ENCODE measurements at places on chromosomes 11 and 22.

GRCh38 chr11:86983021-86983488 lies 27.9 kb upstream of the FZD4 start:
- no peak for DNase-seq

- DNase-seq, result no peak
Observed at GRCh38 chr11:62575156-62575555, 1.5 kb upstream of the EEF1G start.

GRCh38 chr11:118633319-118633690 lies 25.9 kb downstream of the PHLDB1 start:
- DNase-seq, result no peak

- no peak for DNase-seq
Observed at GRCh38 chr11:113859665-113860064, 15.7 kb downstream of the USP28 start.

DNA sequence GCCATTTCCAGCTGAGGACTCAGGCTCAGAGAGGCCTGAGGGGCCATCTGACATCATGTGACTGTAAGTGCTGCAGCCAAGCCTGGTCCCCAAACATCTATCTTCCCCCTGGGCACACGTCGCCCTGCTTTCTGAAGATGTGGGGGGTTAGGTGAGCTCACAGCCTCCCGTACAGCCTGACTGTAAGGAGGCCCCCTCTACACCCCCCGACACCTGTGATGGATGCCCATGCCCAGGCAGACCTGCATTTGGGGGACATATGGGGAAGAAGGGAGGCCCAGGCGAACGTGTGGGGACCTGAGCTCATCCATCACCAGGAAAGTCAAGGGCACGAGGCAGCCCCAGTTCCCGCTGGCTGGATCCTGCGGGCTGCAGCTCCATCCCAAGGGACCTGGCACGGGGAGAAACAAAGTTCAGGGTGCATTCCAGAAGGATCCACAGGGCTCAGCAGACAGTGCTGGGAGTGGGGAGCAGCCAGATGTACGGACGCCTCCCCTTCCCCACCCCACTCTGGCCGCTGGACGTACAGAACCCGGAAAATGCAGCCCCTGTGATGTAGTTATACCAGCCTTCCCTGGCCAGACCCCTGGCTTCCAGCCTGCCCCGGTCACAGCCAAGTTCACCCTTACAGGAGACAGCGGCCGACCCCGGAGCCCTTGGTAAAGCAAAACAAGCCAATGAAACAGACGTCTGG lies 1431.4 kb downstream of the BRD1 start:
- no peak for DNase-seq

DNA sequence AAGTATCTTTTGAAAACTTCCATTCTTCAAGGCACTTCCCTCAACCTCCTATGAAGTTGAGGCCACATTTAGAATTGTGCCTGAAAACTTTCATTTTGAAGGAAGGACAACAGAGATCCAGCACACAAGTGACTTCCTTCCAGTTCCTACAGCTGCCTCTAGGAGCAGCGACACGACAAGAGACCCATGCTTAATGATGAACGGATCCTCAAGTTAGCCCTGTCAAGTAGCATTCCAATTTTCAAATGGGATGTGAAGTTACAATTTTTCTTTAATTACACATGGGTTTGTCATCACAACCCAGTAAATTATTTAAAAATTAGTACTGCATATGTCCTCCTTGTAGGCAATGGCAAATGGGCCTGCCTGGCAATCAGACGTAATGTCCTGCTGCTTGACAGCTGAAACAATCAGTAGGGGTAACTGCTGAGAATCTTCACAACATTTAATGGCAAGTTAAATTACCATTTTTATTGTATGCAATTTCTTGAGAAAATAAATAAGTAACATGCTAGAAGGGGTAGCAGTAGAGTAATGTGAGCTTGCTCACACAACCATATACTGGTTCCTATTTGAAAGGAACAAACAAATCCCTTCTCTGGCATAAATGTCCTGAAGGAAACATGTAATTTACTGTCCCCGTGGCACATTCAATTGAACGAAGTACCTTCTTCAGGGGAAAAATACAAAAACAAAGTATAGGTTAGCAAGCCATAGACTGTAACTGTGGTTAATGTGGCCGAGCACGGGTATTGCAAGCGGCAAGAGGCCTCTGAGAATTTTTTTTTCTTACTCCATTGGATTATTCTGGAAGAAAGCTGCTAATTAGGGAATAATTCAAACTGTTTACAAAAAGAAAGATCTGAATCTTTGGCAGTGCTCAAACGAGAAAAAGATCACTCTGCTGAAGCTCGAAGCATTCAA lies 288.3 kb downstream of the CADM1 start:
- no peak for DNase-seq

DNA sequence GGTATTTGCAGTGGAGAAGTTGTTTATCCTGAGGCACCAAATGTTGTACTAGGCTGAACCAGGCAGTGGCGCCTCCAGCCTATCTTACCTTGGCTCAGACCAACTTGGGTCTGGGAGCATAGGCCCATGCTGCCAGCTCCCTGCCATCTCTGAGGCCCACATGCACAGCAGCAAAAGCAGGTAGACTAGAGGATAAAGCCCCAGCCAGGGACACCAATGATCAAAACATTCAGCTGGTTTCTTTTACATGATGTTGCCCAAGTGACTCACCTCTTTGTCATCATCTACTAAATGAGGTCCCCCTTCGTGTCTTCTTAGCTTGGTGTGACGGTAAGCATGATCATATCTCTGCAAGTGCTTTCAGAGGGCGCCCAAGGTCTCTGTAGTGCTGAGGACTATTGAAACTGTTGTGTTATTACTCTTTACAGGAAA lies 112.1 kb upstream of the DRD2 start:
- DNase-seq, result no peak

GRCh38 chr11:78594814-78595213 lies 20.1 kb upstream of the NARS2 start:
- no peak for DNase-seq

- no peak for DNase-seq
Observed at GRCh38 chr11:111845276-111846028, 25.9 kb downstream of the ALG9 start.

DNA sequence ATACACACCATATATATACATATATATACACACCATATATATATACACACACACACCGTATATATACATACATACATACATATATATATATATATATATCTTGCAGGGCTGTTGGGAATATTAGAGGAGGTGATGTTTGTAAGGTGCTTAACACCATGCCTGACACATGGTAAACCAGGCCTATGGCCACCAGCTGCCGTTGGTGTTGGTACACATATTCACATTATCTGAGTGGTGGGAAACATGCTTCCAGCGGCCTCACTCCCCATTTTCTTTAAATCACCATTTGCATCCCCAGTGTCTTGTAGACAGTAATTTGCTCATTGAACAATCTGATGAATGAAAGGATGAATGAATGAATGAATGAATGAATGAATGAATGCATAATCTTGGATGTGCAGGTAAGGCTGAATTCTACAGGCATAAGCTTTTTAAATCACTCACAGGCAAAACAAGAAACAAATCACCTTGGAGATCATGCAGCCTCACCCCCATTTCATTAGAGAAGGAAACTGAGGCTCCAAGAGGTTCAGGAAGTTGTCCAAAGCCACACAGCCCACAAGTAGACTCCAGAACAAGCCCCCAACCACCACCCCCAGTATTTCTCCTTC lies 527.8 kb downstream of the MIAT start:
- no peak for DNase-seq

- DNase-seq, result no peak
Observed at GRCh38 chr11:69086152-69087132, 37.7 kb downstream of the TPCN2 start.

- no peak for DNase-seq
Observed at GRCh38 chr11:124725719-124726105, 14.0 kb upstream of the NRGN start.

DNA sequence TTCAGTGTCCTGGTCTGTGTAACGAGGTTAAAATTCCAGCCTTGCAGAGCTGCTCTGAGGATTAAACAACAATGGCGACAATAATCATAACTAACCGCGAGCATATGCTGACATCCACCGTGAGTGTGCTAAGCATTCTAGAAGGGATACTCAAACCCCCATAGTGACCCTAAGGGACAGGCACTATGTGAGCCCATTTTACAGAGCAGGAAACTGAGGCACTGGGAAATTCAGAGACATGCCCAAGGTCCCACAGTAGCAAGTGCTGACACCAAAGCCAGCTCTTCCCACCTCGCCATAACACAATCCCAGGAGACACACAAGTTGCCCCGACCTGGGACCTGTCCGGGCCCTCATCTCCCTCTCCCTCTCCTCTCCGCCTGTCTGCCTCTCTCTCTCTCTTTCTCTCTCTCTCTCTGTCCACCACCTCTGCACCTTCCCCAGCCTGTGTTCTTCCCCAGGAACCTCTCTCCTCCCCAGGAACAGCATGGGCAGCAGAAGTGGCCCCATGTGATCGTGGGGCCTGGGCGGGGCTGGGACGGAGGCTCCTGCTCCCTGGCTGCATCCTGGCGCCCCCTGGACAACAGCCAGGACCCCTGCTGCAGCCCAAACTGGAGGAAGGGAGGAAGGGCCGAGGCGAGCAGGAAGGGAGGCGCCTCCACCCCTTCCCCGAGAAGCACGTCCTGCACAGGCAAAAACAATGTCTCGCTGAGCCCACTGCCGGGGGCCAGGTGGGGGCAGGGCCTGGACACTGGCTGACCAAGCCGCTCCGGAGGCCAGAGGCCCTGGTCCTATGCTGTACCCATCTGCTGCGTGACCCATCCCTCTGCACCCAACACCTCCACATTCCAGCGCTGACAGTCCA lies 14.8 kb upstream of the MFNG start:
- no peak for DNase-seq

DNA sequence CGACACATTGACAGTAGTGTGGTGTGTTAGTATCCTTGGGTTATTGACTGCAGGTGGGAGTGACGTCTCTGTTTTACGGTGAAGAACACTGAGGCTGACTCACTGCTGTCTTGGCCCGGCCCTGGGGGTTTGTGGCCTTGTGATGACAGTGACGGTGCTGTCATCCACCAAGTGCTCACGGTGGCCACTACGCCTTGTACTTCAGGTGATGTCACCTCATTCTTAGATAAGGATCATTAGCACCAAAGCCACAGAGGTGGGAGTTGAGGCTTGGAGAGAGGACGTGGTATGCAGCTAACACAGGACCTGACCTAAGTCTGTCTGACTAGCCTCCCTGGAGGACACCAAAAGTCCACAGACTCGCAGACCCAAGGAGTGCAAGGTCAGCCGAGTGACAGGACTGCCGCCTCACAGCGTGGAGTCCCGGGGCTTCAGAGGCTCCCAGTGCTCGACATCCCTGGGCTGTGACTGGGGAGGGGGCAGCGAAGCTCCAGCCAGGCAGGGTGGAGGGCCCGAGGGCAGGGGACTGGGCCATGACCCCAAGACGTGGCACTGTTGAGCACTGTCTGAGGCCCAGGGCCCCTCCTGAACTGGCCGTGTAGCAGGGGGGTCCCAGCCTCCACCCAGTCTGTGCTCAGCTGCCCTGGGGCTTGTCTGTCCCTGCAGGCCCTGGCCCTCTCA lies 56.5 kb downstream of the NAT10 start:
- no peak for DNase-seq

DNA sequence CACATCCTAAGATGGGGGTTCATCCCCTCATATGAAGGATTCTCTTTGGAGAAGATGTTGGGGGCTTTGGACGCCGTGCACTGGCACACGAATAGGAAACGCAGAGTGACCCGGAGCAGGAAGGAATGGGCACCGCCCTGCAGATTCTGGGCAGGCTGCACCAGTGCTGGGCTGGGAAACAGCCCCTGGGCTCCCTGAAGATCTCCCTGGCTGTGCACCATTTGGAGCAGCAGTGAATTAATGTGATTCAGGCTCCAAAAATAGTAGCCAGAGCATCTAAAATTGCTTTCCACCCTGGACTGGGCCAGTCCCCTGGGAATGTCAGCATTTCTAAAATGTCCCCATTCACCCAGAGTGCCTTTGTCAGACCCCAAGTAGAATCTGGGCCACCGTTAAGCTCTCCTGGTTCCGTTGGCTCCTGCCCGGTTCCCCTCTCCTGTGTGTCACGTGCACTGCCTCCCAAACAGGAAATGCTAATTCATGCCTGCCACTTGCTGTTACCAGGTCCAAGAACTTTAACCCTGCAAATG lies 18.6 kb downstream of the IRAG1 start:
- no peak for DNase-seq

DNA sequence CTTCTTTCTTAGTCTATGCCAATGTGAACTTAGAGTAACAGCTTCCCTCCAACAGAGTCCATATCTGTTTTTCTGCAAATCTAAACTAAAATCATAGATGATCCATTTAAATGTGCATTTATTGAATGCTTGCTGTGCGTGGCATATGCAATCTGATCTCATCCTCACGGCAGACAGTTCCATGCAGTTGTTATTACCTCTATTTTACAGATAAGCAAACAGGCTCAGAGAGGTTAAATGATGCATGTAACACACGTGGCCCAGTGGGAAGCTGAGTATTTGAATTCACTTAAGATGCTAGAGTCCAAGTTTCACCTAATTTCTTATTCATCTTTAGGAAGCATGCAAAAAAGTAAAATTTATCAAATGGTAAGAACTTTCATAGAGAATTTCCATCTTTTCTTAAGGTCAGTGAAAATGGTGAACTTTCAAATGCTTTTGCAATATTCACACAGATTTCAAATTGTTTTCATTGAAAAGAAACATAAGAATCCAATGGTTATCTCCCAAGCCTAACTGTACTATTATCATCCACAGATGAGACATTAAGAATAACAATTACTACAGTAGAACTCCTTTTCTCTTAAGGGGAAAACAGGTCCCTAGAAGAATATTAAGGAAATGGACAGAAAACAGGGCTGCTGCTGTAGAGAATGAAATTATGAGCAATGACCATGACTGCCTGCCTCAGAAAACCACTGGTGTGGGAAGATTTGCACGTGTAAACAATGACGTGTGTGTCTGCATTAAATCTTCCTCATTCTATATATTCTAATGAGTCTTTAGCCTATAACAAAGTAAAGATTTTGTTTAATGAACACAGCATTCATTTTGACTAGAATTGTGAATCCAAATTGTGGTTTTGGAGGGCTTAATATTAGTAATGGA lies 1171.3 kb downstream of the LRRC4C start:
- no peak for DNase-seq

DNA sequence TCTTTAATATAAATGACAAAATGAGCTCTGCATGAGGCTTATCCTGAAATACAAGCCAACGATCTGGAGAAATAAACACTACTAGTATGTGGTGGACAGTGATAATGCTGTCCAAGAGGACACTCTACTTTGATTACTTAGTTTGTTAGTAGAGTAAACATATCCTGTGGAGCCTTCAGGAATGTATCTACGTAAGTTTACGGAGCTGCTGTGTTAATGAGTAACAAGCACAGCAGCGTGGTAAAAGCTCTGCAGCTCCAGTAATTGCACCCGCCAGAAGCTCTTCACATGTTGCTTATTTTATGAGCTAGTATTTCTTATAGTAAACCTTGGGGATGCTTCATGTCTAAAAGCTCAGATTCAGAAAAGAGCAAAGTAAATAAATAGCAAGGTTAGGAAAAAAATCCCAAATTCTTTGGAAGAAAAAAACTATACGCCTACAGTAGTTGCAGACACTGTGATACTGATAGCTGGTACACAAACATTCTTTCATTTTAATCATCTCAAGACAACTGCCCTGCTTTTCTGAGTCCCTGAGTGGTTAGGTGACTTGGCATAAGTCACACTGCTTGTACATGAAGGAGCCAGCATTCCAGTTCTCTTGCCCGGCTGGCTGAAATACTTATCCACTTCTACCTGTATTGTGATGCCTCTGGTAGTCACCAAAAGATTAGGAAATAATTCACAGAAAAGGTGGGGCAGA lies 32.7 kb upstream of the CCDC34 start:
- DNase-seq, result no peak

Measured in NCI-H1694 (cell line).